NCI-H1694 (cell line): ENCODE measurements at places on chromosomes 3 and 15.

DNA sequence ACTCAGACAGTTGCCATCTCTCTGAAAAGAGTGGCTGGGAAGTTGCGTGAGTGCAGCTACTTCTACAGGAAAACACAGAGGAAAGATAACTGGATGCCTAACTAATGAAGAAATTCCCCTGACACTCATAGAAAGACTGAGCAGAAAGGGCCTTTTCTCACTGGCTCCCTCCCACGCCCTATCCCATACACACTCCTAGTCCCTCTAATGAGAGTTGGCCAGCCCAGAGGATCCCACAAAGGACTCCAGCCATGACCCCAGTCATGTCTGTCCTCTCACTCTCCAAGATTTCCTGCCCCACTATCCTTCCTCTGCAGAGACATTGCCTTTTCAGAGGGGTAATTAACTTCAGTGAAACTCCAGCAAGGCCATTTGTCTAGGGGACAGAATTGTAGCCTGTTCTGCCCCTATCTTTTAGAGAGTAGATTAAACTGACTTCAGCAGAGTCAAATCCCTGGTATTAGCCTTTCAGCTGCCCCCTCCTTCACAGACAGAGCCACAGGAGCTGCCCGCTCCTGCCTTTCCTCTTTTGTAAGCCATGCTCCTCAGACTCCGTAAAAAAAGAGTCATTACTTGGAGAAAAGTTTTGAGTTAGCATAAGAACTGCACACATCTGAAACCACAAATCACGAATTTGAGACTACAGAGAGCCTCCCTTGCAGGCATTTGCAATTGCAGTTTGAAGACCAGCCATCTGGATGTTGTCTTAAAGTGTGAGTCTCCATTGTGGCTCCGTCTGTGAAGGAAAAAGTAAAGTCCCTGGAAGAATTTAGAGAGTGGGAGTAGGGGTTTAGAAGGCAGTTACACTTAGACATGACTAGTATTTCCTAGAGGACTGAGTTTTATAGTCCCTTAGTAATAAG is 129.1 kb upstream of the SEMA6D start:
- DNase-seq, result no peak

DNA sequence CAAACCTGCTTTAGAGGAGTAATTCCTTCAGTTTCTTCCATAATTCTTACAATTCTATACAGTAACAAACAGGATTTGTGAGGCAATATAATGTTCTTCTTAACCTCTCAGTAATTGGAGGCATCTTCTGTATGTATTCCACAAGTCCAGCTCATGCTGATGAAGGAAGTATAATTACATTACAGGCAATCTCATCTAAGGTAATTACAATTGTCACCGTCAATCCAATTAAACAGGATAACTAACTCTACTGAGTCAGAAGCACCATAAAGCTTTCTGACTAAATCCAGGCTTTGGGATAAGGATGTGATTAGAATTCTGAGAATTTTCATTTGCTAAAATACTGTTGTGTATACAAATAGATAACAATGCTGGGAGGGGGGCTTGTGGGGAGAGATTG is 115.2 kb upstream of the SEMA6D start:
- no peak for DNase-seq

- no peak for DNase-seq
Measured at GRCh38 chr15:53453253-53454105, 306.0 kb downstream of the WDR72 start.

DNA sequence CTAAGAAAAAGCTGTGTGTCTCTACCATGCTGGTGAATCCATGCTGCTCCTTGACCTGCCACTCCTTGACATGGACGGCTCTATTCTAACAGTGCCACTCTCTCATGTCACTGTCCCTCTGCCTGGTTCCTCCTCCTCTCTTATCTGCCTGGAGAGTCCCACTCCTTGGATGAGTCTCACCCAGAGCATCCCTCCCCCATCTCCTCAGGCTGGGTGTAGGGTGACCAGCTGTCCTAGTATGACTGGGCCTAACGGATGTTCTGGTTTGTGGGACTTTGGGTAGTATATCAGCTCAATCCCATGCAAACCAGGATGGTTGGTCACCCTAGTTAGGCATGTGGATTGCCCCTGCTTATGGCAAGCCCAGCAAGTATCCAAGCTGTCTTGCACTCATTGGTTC is 54.3 kb downstream of the LIPC start:
- DNase-seq, result no peak

DNA sequence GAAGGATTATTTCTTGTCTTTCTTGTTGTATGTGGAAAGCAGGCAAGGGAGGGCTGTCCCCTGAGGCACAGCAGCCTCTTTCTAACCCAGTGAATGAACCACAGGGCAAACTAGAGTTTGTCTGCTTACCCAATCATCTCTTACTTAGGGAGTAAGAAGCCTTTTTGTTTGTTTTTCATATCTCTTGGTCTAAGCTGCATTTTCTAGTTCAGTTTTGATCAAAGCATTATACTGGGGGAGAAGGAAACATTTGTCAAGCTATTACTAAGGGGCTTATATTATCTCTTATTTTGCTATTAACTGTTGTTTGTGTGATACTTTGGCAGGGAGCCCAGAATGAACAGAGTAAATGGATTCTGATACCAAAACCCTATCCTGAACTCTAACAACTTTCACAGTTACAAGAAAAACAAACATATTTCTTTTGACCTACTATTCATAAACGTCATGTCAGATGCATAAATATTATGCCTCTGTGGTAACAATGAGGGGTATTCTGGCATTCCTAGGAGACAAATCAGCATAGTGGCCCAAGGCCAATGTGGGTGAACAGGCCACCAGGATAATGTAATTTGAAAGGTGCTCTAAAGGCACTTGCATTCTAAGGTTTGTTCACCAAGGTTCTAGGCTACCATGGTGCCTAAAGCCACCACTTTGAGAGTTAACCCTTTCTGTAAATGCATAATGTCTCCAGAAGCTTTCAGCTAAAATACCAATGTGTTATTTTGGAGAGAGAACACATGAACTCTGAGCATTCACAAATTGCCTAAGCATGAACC is 271.6 kb upstream of the ZPLD1 start:
- no peak for DNase-seq

DNA sequence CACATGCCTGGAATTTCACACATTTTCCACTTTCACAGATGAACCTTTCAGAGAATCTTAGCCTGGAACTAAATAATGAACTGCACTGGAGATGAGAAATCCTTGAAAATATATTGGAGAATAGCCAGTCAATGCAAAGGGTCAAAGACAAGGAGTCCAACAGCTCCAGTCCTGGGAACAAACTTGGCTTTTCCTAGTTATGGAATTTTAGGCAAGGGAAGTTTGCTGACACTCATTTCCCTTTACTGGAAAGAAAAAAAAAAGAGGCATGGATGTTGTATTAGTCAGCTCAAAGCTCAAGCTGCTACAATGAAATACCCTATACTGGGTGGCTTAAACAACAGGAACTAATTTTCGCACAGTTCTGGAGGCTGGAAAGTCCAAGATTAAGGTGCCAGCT is 690.8 kb upstream of the ARPP21 start:
- no peak for DNase-seq

DNA sequence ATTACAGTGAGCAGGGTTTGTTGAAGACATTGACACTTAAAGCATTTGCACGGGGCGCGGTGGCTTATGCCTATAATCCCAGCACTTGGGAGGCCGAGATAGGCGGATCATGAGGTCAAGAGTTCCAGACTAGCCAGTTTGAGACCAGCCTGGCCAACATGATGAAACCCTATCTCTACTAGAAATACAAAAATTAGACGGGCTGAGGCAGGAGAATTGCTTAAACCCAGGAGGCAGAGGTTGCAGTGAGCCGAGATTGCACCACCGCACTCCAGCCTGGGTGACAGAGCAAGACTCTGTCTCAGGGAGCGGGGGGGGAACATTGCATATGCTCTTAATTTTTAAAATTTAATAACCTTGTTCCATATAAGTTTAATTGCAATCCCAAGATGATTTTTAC is 11.9 kb downstream of the STT3B start:
- no peak for DNase-seq

GRCh38 chr3:168794427-168794826 is 698.7 kb upstream of the GOLIM4 start:
- no peak for DNase-seq

DNA sequence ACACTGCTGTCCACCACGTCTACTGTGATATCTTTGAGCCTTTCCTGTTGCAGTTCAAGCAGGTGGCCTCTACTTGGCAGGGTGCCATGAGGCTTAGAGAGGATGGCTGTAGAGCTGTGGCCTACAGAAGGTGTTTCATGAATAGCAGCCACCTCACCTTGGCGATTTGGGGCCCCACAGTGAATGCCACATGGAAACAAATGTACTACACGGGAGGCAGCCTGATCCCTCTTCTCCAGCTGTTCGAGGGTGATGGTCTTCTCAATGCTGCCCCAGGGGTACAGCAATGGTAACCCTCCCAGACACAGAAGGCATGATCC is 70.7 kb downstream of the FAM43A start:
- no peak for DNase-seq

GRCh38 chr3:195111319-195111705 is 159.6 kb downstream of the XXYLT1 start:
- no peak for DNase-seq

DNA sequence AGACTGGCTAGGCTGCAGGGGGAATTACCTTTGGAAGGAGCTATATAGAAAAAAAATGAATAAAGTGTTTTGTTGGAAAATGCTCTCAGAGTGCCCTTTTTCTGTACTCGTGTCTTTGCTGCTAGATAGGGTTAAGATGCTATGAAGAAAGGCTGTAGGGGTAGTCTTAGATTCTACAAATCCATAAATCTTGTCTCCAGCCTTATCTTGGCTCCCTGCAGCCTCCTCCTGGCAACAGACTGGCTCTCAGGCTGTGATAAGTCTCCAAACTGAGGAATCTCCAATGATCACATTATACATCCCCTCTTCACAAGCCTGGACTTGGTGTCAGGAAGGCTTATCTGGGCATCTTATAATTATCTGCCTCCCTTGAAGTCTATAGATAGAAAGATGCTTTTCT is 9.3 kb downstream of the LPCAT4 start:
- DNase-seq, result no peak

DNA sequence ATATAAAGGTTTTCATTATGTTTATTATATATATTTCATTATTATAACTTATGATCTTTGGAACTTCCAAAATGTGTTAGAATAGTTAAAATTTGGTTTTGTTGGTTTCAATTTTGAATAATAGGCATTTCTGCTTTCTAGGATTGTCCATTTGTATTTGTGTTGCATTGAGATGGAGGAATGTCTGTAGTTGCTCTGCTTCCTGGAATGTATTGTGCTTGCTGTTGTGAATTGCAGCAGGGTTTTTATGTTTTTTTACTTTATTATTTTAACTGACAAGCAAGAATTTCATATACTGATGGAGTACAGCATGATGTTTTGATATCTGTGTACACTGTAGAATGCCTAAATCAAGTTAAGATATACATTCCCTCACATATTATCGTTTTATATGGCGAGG is 247.4 kb downstream of the XXYLT1 start:
- DNase-seq, result no peak

DNA sequence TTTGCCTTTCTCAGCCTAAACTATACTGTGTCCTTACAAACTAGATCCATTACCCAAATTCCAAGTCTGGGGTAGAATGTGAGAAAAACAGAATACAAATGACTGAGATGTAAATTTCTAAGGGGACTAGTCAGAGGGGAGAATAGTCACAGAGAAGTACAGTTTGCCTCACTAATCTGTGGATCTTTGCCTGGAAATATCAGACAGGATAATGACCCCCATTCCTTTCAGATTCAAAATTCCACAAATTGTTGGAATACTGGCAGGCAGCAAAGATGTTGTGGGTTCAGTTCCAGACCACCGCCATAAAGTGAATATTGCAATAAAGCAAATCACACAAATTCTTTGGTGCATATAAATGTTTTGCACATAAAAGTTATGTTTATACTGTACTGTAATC is 762.8 kb upstream of the NR2F2 start:
- DNase-seq, result no peak

DNA sequence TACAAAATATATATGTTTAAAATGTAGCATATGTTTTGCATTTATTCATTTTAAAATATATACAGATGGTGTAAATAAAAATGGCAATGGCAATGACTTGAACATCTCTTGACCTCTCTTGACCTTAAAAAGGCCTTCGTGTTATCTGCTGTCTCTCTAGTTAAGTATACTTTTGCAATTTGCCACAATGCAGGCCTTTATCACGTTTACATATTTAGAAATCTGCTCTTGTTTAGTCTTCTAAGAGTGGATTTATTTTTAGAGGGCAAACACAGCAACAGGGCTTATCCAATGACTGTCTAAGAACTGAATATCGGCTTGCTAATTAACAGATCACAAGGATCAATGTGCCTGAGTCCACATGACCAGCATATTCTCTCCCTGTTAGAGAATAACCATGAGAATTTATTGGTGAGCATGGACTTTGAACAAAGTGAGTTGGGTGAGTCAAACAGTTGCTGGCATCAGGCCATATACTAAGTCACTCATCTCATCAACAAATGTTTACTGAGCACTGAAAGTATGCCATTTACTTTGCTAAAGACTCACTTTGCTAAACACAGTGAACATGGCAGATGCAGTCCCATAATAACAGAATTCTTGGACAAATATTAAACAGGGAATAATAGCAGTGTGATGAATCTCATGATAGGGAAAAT is 48.2 kb downstream of the MDFIC2 start:
- no peak for DNase-seq

GRCh38 chr3:128462931-128463330 is 3.8 kb downstream of the DNAJB8 start:
- no peak for DNase-seq

DNA sequence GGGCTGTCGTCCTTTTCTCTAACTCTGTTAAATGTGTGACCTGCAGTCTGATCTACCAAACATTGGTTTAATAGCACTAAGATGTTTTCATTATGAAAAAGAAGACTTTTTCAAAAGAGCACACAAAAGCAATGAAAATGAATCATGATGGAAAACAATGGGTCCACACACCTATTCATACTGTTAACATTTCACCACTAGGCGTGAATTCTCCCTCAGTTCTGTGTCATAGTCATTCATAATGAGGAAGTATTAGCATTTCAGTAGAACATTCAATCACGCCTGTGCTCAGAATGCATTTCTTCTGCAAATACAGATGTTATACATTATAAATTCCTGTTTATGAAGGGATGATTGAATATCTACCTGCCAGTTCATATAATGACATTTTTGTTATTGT is 35.9 kb downstream of the EIF4E3 start:
- no peak for DNase-seq

GRCh38 chr3:104126864-104127553 is 1239.7 kb upstream of the ALCAM start:
- no peak for DNase-seq

- DNase-seq, result no peak
Measured at GRCh38 chr3:177448987-177449359, 251.7 kb upstream of the TBL1XR1 start.

- DNase-seq, result no peak
Measured at GRCh38 chr3:159938714-159939113, 49.9 kb upstream of the IL12A start.

- no peak for DNase-seq
Measured at GRCh38 chr3:5054098-5054497, 68.0 kb upstream of the ARL8B start.
